ENCODE measurements at places on chromosomes 5 and 9.
A peak's percentile ranks its signal among the peaks of the same experiment; 100 is the strongest.

GRCh38 chr9:5085993-5086392 lies 99.4 kb downstream of the INSL6 start:
- no peak for DNase-seq

GRCh38 chr5:170749911-170750431 lies 33.6 kb upstream of the GABRP start:
- no peak for DNase-seq

DNA sequence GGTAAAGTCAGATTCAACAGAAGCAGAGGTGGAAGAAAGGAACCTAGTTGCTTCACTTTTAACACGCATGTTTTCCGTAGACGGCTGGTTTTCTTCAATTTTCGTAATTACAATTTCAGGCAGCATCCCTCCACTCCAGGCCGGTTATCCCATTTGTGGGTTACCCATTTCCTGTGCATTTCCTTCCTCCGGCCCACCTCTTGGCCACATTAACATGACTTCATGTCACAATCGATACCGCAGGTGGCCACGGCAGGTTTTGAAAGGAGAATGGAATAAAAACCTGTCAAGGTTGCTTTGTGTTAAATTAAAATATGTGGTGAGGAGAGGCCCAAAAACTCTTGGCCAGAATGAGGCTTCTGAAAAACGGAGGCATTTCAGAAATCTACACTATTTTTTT lies 130.2 kb downstream of the PCSK5 start:
- no peak for DNase-seq

GRCh38 chr5:122162100-122162638 lies 32.8 kb downstream of the ZNF474 start:
- DNase-seq, result no peak

- DNase-seq, result peak; percentile 22
Measured at GRCh38 chr9:6711403-6711802, 46.4 kb upstream of the KDM4C start.
